ENCODE measurements at places on chromosomes 7 and 10.
A peak's percentile ranks its signal among the peaks of the same experiment; 100 is the strongest.

GRCh38 chr7:90262438-90262837, 17.5 kb downstream of the CFAP69 start:
- peak; percentile 73 for DNase-seq

DNA sequence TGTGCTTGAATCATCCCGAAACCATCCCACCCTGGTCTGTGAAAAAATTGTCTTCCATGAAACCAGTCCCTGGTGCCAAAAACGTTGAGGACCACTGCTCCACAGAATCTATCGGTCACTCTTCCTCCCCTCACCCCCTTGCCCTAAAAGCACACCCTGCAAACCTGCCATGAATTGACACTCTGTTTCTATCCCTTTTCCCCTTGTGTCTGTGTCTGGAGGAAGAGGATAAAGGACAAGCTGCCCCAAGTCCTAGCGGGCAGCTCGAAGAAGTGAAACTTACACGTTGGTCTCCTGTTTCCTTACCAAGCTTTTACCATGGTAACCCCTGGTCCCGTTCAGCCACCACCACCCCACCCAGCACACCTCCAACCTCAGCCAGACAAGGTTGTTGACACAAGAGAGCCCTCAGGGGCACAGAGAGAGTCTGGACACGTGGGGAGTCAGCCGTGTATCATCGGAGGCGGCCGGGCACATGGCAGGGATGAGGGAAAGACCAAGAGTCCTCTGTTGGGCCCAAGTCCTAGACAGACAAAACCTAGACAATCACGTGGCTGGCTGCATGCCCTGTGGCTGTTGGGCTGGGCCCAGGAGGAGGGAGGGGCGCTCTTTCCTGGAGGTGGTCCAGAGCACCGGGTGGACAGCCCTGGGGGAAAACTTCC, 784 bp upstream of the SERPINE1 start:
- DNase-seq = peak; percentile 89

- peak; percentile 14 for DNase-seq
These were observed 181.8 kb upstream of the AGK start for GRCh38 chr7:141369422-141369821.

GRCh38 chr10:34795334-34795733, 19.8 kb downstream of the PARD3 start:
- DNase-seq = no peak

DNA sequence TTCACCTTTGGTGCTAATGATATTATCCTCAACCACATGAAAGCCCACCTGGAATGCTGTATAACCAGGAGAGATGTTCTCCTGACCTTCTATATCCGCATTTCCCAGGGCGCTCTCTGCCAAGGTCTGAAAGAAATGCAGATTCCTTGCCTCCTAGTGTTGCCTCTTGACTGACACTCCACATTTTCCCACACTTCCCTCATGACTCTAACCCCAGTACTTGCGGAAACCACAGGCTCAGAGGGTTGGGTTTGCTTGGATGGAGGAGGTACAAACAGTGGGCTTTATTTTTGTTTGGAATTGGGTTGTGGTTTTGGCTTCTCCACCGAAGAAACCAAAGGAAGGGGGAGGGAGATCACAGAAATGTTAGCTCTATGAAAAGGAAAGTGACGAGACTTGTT, 222.9 kb upstream of the CELF2 start:
- peak; percentile 97 for DNase-seq

DNA sequence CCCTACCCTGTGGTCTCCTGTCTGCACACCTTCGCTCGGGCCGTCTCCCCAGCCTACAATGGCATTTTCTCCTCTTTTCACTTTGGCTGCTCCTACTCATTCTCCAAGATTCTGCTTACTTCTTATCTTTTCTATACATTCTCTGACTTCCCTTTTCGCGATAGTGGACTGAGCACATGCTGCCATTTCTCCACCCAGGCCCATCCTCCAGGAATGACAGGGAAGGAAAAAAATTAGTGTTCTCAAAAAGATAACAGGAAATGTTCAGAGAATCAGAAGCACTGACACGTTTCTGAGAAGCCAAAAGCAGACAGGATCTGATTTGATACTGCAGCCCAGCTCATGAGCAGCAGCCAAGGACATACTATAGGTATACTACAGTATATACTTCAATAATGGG, 6.4 kb upstream of the ANXA11 start:
- no peak for DNase-seq

DNA sequence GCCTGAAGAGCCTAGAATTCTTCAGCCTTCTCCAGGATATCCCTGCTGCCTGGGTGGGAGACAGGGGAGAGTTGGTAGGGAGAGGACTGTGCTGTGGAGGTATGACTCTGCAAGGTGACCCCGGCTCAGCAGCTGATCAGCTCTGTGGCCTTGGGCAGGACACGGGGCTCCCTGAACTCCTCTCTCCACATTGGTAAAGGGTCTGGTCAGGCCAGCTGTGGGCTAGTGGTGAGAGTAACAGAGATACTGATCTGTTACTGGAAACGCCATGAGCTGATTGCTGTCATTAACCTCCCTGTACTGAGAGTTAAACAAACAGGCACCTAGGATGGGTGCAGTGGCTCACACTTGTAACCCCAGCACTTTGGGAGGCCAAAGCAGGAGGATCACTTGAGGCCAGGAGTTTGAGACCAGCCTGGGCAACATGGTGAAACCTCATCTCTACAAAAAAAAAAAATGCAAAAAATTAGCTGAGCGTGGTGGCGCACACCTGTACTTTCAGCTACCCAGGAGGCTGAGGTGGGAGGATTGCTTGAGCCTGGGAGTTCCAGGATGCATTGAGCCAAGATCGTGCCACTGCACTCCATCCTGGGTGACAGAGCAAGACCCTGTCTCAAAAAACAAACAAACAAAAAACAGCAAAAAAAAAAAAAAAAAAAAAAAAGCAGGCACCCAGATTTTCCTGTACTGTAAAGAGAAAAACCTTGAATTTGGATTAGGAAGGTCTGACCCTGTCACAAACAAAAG, 151.5 kb downstream of the CUX1 start:
- DNase-seq = no peak

GRCh38 chr10:114397651-114398145, 6.6 kb downstream of the AFAP1L2 start:
- peak; percentile 69 for DNase-seq

- DNase-seq = no peak
These were observed 5.8 kb upstream of the C1QL3 start for GRCh38 chr10:16527452-16527851.

- no peak for DNase-seq
These were observed 21.5 kb downstream of the HERC4 start for GRCh38 chr10:68053553-68053952.

GRCh38 chr10:32004161-32004591, 52.0 kb downstream of the KIF5B start:
- DNase-seq = peak; percentile 15

DNA sequence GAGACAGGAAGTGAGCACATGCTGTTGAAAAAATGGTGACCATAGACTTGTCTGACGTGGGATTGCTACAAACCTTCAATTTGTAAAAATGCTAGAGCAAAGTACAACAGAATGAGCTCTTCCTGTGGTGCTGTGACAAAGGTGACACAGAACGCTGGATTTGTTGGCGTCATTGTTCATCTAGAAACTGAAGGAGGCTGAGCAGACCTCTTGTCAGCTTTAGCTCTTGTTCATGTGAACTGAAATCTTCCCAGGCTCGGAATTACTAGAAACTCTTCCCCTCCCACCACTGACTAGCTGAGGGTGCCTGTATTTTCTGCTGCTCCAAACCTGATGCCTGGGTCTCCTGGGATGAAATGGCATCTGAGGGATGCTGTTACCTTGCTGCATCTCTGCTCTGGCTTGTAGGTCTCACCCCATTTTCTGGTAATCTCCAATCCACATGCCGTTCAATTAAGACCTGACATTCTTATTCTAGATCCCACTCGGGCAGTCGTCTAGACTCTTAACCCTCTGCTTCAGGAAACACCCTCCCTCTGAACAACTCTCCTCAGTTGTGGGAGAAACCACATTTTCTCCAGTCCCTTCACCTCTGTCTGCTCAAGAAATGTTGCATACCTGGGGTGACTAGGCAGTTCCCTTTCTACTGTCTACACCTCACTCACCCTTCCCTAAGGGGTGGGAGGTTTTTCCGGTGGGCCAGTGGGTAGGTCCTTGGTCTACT, 349.3 kb downstream of the CXCL12 start:
- no peak for DNase-seq

DNA sequence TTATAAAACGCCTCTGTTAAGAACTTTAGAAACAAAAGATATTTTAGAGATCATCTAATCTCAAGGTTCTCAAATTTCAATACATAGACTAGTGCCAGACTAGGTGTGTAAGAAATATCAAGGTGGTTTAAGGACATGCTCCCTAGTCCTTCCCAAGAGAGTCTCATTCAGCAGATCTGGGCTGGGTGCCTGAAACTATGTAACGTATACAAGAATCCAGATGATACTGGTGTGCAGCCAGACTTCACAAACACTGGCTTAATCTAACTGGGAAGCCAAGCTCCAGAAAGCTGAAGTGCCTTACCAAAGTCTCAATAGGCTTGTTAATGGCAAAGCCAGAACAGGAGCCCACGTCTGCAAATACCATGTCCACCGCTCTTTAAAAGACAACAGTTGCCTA, 105.0 kb upstream of the AMPH start:
- peak; percentile 43 for DNase-seq

DNA sequence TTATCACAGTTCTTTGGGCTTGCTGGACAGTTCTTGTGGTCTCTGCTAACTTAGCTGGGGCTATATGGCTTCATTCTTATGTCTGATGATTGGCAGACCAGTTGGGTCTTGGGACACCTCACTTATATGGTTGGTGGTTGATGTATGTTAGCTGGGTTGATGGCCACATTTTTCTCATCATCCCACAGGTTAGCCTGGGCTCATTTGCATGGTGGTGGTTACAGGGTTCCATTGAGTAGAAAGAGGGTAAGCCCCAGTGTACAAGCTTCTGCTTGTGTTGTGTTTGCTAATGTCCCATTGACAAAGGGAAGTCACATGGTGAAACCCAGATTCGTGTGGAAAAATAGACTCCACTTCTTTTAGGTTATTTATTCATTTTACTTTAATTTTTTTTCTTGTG, 40.6 kb downstream of the TMEM60 start:
- DNase-seq = no peak

GRCh38 chr7:14988941-14989340, 86.4 kb upstream of the DGKB start:
- no peak for DNase-seq

DNA sequence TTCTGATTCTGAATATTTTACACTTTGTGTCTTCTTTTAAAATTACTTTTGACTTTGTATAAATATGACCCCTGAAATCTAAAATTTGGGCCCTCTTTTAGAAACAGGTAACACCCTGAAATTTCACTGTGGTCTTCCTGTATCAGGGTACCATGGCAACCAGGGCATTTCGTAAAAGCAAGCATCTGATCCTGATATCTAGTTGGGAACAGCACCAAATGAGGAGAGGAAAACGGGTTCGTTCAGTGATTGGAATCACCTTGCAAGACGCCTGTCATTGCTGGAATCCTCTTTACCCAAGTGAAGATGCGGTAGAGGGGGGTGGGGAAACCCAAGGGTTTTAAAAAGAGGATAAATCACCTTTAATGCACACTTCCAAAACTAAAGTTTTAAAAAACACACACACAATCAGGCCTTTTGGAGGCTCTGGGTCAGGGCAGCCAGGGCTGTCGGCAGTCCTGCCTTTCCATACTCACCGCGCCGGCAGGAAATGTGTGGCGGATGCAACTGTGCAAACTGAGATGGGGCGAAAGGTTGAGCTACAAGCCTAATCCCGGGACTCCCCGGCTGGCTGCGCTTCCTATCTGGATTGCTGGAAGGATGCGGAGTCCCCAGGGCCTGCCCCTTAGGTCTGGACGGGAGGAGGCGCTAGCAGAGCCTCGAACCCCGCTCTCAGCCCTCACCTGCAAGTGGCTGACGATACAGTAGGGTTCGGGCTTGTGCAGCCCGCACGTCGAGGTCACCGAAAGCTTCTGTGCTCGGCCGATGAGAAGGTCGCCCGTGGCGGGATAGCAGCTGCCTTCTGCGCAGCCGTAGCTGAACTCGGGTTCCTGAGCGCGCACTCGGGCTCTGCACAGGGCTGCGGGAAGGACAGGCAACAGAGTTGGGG, 1.8 kb downstream of the LAMB1 start:
- peak; percentile 56 for DNase-seq

DNA sequence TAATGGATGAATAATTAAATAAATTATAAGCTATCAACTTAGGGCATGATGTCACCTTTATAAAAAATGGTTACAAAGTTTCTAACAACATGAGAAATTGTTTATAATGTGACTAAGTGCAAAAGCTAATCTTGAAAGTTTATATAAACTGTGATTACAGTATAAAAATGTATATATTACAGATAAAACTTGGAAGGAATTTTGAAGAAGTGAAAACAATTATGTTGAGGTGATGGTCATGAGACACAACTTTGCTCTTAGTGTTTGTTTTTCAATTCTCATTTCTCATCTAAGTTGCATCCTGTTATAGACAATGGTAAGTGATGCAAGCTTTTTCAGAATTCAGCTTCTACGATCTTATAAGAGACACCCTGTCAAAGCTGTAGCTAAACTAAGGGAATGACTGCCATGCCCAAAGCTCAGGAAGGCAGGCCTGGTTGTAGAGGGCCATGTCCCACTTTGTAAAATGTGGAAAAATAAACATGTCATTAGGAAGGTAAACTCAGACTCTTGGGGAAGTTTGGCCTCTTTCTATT, 23.9 kb downstream of the MACC1 start:
- no peak for DNase-seq

DNA sequence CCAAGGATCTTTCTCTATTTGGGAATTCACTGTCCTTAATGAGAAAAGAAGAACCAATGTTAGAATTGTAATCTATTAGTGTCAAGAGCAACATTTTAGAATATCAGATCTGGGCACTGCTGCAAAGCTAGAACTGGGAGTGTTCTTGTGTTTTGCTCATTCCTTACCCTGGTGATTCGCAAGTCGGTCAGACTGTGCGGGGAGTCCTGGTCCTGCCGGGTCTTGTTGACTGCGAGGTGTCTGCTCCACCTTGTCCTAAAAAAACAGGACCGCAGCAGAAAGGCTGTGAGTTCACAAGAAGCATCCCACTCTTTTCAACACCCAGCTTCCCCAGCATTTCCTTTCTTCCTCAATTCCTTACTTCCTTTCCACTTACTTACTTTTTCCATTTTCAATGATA, 79.0 kb downstream of the GRB10 start:
- no peak for DNase-seq

DNA sequence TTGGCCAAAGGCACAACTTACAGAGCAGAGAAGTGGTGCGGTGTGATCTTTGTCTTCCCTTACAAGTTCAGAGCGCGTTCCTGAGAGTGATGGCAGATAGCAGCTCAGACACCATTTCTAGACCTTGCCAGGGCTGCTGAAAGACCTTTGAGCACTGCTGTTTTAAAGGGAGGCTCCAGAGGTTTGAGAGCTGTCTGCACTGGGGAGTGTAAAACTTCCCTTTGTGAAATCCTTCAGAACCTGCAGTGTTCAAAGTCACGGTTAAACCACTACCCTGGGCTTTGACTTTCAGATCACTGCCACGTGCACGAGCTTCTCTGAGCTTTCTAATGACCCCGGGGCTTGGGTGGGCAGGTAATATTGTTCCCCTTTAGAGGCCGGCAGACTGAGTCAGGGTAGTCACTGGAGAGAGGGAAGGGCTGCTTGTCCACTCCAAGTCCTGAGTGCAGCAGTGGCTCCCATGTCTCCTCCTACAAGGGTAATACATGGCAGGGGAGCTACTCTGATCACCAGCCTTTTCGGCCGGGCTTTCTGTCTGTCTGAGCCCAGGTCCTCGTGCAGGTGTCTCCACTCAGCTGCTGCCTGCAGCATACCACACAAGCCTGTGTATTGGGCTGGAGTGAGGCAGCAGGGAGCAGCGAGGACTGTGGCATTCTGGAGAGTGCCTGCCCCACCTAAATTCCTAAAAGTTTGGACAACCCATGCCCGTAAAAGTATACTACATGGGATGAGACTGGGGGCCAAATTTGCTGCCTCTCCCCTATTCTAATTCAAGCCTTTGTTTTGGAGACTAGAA, 63.3 kb downstream of the ZMIZ1 start:
- DNase-seq = no peak

- DNase-seq = no peak
These were observed 90.1 kb downstream of the FOXL3 start for GRCh38 chr7:380139-380485.

Measured in choroid plexus epithelial cell (primary cell).